ENCODE measurements at places on chromosomes 3 and 15. TPM values are rescaled to one million over a fixed set of nuclear protein-coding genes. Genes with fewer than 3 reads are reported as not detected.

VGLL4 gene
- total RNA-seq = 45.3 TPM

CCRL2 gene
- total RNA-seq = 10.0 TPM

ACOX2 gene
- not detected for total RNA-seq

RCN2 gene
- 22.5 TPM for total RNA-seq

IQSEC1 gene
- 37.6 TPM for total RNA-seq

HGD gene
- total RNA-seq = 0.23 TPM

SNX1 gene
- total RNA-seq = 114 TPM

PODXL2 gene
- 2.2 TPM for total RNA-seq

ADCY5 gene
- total RNA-seq = not detected

All from activated CD8-positive, alpha-beta memory T cell treated with anti-CD3 and anti-CD28 coated beads, Interleukin-2, amount 10 ng/mL, durations not matched to agents 7 days and 5 days (primary cell).